ENCODE measurements at places on chromosomes 7 and 10.

- no peak for DNase-seq
These were observed 60.4 kb downstream of the INPP5F start for GRCh38 chr10:119786117-119786769.

DNA sequence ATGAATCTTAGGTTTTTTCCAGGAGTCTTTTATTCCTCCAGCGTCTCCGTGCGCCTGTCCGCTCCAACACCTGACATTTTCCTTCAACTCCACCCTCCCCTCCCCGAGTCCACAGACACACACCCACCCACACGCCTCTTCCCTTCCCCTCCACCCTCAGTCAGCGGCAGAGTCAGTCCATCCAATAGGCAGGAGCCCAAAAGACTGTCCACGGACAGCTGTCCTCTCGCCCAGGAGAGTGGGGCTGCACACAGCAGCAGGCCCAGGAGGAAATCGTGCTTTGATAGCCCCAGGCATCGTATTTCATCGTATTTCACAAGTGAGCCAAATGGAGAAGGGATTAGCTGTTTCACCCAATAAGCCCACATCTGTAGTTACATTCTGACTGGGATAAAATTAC, 285.1 kb downstream of the ZEB1 start:
- DNase-seq: no peak

- no peak for DNase-seq
These were observed 178.2 kb upstream of the NAMPT start for GRCh38 chr7:106462914-106463482.

DNA sequence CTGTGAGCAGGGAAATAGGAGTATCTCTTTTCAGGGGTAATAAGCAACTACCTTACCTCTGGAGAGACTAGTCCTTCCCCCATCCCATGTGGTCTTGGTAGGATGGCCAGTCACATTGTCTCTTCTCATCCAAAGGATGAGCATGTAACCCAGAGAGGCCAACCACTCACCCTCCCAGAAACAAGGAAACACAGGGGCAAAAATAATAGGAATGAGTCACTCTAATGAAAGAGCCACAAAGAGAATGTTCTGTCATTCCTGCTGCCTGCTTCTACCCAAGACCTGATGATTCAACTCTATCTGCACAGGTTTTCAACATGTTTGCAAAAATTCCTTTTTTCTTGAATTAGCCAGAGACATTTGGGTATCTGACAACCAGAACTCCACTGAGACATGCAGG, 99.3 kb upstream of the NFE2L3 start:
- DNase-seq: peak; percentile 74

- no peak for DNase-seq
These were observed 110.3 kb downstream of the GAD2 start for GRCh38 chr10:26326851-26327250.

- DNase-seq: no peak
These were observed 756.4 kb downstream of the XPNPEP1 start for GRCh38 chr10:109166935-109167334.

- no peak for DNase-seq
These were observed 66.8 kb upstream of the COL13A1 start for GRCh38 chr10:69734797-69735468.

- DNase-seq: no peak
These were observed 99.6 kb upstream of the GLCCI1 start for GRCh38 chr7:7869036-7869435.

DNA sequence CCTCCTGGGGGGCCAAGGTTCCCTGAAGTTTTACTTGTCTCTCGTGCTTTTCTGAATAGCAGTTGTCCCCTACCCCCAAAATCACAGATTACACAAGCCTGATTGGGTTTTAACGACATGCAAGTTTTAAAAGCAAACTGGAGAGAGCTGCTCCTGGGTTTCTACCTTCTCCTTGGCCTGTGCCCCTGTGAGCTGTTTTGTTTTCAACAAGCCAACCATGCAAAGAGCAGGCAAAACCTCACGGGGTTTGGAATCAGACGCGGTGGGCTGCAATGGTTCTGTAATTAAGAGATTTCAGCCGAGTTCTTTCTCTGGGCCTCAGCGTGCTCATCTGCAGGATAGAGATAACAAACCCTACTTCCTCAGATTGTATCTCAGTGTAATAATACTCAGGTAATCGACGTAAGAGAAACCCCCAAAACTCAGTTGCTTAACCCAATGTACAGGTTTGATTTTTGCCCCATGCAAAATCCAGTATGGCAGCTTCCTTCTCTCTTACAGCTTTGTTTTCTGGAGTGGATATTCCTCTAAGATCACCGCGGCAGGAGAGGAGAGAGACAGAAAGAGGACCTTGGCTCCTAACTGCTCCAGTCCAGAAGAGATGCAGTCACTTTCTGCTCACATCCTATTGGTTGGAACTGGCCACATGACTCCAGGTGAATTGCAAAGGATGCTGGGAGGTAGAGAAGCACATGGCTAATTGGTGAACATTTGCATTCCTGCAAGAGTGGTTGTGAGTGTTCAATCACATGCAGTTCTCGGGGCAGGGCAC, 42.0 kb downstream of the MYL10 start:
- no peak for DNase-seq

GRCh38 chr10:67327626-67328535, 368.1 kb downstream of the CTNNA3 start:
- DNase-seq: no peak

GRCh38 chr7:22563621-22564241, 63.7 kb upstream of the STEAP1B start:
- DNase-seq: no peak

- DNase-seq: no peak
These were observed 124.4 kb downstream of the ADARB2 start for GRCh38 chr10:1612908-1613307.

GRCh38 chr10:29873941-29874484, 185.4 kb downstream of the JCAD start:
- no peak for DNase-seq

GRCh38 chr10:79012567-79012966, 56.2 kb upstream of the ZMIZ1 start:
- no peak for DNase-seq

- no peak for DNase-seq
These were observed 805 bp downstream of the RASGEF1A start for GRCh38 chr10:43265799-43266721.

- no peak for DNase-seq
These were observed 919.8 kb upstream of the C7orf33 start for GRCh38 chr7:147670759-147671158.

DNA sequence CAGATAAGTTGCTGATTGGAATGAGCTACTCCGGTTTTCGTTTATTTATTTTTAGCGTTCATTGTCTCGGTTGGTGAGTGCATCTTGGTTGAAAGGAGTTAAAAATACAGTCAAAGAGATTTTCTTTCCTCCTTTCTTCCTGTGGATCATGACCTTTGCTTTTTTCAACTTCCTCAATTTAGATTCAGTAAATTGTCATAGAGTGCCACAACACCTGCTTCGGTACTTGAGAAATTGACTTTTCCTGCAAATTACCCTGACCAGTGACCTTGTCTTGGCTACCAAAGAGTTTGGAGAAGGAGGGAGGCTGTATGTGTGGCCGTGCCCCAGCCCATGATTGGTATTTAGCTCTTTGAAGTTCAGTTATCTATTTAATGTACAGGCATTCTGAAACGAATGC, 128.7 kb downstream of the FAM204A start:
- no peak for DNase-seq

GRCh38 chr7:131299074-131299473, 28.6 kb upstream of the MKLN1 start:
- DNase-seq: no peak

Measured in LoVo (cell line).